ENCODE measurements at places on chromosomes 16 and 17. TPM values are rescaled to one million over a fixed set of nuclear protein-coding genes. Genes with fewer than 3 reads are reported as not detected.

DNA sequence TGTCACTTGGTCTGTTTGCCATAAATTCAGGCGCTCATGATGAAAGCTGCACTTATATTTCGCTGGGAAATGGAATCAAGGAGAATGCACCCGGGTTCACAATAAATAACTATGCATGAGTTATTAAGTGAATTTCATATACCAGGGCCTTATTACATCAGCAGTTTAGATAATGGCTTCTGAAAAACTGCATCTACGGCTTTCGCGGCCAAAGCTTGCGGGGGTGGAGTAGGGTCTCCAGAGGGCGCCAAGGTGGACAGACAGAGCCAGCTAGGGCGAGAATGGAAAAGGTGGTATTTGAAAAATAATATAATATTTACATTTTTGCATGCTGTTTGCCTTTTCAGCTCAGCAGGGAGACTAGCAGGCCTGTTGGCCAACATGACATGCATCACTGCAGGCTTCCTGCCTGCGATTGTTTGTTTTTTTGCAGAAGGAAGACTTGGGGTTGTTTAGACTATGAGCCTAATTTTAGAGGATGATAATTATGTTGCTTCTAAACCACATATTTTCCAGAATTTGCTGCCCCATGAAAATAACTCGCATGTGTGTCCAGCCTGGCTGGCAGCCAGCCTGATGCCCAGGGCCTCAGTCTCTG is 173.8 kb upstream of the IRX3 start:
- no peak for DNase-seq

DNA sequence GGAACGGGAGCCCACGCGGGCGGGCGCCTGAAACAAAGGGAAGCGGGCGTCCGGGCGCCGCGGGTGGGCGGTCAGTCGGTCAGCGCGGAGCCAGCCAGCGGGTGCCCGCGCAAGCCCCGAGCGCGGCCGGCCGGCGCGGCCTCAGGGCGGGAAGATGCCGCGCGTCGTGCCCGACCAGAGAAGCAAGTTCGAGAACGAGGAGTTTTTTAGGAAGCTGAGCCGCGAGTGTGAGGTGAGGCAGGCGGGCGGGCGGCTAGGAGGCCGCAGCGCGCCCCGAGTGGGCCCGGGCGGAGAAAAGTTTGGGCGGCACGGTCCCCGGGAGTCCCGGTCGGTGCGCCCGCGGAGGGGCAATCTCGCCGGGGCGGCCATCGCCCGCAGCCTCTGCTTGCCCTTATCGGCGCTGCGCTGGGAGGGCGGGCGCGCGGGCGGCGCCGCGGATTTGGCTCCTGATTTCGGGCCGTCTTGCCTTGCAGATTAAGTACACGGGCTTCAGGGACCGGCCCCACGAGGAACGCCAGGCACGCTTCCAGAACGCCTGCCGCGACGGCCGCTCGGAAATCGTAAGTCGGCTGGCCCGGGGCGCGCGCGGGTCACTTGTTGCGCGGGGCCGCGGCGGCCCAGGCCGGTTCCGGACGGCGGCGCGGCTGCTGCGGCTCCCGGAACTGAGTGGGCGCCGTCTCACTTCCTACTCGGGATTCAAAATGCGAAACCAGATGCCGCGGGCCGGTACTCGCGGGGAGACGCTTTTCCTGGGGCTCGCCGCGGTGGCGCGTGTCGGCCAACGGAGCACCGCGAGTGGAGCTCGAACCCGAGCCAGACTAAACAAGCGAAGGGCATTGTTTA is 526 bp downstream of the CBFB start:
- DNase-seq = peak; percentile 77

- no peak for DNase-seq
Observed at GRCh38 chr16:82264756-82265155, 94.7 kb upstream of the MPHOSPH6 start.

DNA sequence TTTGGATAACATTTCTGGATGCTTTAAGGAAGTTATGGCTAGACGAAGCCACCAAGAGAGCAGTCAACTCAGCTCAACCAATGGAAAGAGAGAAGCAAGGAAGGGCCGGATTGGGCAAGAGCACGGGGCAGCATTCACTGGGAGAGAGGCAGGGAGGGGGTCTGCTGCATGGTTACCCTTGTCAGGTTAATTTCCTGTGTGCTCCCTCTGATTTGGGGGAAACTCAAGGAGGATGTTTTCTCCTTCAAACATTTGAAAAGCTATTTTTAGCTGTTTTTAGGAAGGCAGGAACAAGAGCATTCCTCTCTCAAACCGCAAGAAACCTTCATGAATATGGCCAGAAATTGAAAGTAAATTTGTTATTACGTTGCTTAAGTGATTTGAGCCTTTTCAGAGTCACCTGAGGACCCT is 118.5 kb upstream of the ZFHX3 start:
- DNase-seq = no peak

GRCh38 chr17:8673612-8674011 is 43.1 kb upstream of the MYH10 start:
- no peak for DNase-seq

DNA sequence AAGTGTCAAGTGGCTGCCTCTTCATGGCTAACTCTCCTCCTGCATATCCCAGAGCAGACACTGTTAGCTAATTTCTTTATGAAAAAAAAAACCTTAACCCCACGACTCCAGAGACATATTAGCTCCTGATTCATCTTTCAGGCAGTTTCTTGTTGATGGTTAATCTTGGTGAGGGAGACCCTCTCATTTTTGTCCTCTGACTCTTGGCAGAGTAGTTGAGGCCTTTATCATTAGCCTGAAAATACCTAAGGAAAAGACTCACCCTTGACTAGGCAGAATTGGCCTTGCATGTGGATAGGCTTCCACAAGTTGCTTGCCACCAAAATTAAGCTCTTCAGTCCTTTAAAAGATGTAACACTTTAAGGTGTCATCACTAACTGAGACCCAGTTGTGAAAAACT is 4.0 kb downstream of the CRYBA1 start:
- DNase-seq = no peak

GRCh38 chr16:79603055-79603454 is 2.5 kb upstream of the MAF start:
- no peak for DNase-seq

DNA sequence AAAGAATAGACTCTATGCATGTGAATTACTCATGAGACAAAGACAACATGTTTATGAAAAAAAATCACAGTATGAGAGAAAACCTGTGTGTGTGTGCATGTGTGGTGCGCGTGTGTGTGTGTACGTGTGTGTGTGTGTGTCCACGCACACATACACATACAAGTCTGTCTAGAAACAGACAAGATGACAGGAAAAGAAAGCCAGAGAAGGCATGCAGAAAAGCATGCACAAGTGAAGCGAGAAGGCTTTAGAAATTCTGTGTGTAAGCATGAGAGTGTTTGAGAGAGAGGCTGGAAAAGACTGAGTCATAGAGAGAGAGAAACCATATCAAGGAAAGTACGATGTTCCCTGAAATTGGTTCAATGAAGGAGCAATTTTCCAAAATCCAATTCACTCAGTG is 566.4 kb upstream of the C16orf82 start:
- DNase-seq = no peak

DNA sequence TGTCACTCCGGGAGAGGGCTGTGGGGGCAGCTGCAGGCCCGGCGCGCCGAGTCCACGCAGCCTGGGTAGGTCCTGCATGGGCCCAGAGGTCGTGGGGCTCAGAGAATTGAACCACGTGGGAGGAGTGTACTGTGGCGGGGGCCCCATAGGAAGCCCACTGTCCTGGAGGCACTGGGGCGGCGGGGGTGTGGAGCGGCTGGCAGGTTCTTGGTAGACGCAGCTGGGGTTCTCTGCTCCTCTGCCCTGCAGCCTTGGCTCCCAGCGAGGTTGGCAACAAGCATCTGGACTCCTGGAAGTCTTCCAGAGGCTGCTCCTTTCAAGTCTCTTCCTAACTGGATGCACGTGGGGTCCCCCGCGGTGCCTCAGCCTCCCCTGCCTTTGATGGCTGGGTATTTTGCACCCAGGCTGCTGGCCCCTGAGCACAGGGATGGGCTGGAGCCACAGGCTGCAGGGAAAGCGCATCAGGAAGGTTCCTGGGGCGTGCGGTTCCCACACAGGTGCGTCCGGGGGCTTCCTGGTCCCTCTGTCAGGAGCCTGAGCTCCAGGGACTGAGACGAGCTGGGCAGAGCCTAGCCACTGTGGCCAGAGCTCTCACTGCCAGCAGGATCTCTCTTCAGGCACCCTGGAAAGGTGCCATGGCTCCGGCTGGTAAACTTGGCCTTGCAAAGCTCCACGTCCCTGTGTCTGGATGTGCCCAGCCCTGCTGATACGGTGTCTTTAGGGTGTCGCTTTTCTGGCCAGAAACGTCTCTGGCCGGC is 9.3 kb downstream of the KCTD5 start:
- DNase-seq = no peak

- no peak for DNase-seq
Observed at GRCh38 chr17:57669671-57670529, 75.2 kb downstream of the CCDC182 start.

DNA sequence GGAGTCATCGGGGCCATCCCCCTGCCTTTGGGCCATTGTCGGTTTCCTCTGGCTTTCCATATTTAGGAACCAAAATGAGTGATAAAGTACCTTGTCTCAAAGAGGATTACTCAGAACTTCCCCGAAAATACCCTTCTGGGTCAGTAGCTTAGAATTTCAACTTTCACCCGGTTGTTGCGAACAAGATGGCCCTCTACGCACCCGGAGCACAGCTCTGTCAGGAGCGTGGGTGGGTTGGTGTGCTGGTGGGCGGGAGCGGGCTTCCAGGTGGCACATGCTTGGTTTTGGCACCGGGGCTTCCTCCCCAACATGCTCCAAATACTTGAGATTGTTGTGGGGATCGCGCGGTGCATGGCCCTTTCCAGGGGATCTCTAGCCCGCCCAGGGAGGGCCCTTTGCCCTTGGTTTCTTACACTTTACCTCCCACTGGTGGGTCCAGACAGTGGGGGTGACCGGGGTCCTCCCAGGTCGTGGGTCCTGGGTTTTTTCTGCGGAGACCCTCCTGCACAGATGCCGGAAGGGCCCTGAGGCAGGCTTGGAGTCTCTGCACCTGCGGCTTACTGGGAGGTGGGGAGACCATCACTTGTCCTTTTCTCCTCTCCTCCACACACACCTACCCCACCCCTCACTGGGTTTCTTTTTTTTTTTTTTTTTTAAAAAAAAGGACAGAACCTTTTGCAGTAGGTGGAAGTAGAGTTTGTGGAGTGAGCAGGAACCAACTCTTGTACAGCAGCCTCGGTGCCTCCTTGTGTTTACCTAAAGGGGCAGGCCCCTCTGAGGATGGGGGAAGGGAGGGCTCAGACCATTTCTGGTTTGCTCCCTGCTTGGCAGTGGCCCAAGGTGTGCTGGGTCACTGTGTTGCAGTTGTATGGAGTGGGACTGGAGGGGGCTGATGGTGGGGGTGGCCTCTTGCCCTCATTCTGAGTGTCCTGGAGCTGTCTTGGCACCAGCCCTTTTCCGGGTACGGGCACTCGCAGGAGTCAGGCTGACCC is 142.1 kb downstream of the SEC14L1 start:
- DNase-seq = peak; percentile 49

DNA sequence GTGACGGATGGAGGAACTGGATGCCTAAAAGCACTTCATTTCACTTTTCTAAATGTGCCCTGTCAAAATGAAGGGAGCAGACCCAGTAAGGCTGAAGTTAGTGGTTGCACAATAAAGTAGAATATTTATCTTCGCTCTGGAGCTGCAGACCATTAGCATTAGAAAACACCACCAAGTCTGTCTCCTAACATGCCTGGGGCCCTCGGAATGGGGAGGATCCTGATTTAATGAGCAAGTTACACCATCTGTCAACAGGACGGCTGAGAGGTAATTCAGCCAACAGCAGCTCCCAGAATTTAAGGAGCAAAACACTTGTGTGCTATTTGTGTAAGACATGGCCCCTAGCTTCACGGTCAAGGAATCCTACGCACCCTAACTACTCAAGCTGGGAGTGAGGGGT is 22.3 kb downstream of the CA10 start:
- DNase-seq = no peak

DNA sequence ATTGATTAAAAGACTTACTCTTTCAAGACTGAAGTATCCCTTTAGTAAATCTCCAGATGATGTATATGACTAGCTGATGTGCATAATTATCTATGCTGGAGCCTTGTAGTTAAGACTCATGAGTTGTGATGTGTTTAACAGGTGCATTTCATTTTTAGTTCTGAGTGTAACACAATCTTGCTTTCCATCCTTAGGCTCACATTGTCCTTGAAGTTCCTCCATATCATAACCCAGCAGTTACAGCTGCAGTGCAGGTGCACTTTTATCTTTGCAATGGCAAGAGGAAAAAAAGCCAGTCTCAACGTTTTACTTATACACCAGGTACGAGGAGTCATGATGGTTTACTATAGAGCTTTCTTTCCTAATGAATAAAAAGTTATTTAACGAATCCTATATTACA is 52.9 kb downstream of the ESRP2 start:
- DNase-seq = no peak

- peak; percentile 32 for DNase-seq
Observed at GRCh38 chr17:44122816-44123355, 555 bp downstream of the HDAC5 start.

GRCh38 chr17:61456061-61456681 is 3.9 kb downstream of the TBX4 start:
- DNase-seq = no peak

DNA sequence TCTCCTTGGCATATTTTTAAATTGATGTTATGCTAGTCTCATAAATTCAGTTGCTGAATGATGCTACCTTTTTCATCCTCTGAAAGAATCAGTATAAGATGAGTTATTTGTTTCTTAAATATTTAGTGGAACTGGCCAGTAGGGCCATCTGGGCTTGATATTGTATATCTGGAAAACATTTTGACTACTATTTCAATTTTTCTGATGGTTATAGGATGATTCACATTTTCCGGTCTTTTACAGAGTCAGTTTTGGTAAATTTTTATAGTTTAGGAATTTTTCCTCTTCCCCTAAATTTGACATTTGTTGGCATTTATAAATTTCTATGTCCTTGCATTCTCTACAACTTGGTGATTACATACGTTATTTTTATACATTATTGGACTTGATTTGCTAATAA is 296.3 kb upstream of the AXIN2 start:
- DNase-seq = no peak

DNA sequence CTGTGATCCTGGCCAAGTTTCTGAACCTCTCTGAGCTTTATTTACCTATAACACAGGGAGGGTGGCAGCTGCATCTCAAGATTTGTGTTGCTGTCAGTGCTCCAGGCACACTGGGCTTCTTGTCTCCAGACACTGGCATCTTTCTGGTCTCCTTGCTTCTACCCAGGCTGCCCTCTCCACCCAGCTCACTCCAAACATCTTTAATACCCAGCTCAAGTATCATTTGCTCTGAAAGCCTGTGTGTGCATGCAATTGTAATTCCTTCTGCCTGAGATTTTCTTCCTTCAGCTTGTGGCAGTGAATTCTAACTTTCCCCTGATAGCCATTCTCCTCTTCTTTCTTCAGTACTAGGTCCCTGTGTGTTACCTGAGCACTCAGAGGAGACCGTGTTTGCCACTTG is 50.7 kb upstream of the USP7 start:
- DNase-seq = no peak

- DNase-seq = peak; percentile 66
Observed at GRCh38 chr16:24070851-24071250, 185.3 kb upstream of the CACNG3 start.

The FBXL19 gene
- 21.0 TPM for total RNA-seq

The PRAC2 gene
- not detected for total RNA-seq

The OR1F1 gene
- not detected for total RNA-seq

The BOLA2B gene
- total RNA-seq = 156 TPM

The TLCD1 gene
- 9.1 TPM for total RNA-seq

The CHD9 gene
- total RNA-seq = 15.0 TPM

The CCDC200 gene
- not detected for total RNA-seq

The FADS6 gene
- not detected for total RNA-seq

The GLIS2 gene
- 0.68 TPM for total RNA-seq

The KRT39 gene
- not detected for total RNA-seq
